ENCODE measurements at places on chromosomes 11 and 22. TPM values are rescaled to one million over a fixed set of nuclear protein-coding genes. Genes with fewer than 3 reads are reported as not detected.
A peak's percentile ranks its signal among the peaks of the same experiment; 100 is the strongest.

The TIRAP gene
- 9.6 TPM for polyA plus RNA-seq

- no peak for DNase-seq
Measured at GRCh38 chr11:114511538-114511937, 48.1 kb downstream of the NXPE1 start.

The HYLS1 gene
- polyA plus RNA-seq, result 3.7 TPM

DNA sequence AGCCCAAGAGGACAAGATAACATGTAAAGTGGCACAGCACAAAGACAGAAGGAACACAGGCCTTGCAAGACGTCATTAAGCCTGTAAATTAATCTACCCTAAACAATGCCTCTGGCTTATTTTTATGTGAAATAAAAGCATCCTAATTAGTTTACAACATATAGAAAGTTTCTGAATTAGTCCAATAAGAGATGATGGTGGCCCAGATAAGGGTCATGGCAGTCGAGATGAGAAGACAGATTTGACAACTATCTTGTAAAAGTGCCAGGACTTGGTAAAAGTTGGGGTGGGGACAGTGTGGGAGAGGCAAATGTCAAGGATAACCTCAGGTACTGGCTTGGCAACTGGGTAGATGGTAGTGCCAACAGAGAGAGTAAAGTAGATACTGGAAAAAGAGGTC is 13.6 kb downstream of the XRRA1 start:
- no peak for DNase-seq

The CCDC90B gene
- 24.3 TPM for polyA plus RNA-seq

The NLRX1 gene
- polyA plus RNA-seq, result 18.3 TPM

- no peak for DNase-seq
Measured at GRCh38 chr22:30884211-30885000, 84.2 kb downstream of the MORC2 start.

The COA4 gene
- 120 TPM for polyA plus RNA-seq

DNA sequence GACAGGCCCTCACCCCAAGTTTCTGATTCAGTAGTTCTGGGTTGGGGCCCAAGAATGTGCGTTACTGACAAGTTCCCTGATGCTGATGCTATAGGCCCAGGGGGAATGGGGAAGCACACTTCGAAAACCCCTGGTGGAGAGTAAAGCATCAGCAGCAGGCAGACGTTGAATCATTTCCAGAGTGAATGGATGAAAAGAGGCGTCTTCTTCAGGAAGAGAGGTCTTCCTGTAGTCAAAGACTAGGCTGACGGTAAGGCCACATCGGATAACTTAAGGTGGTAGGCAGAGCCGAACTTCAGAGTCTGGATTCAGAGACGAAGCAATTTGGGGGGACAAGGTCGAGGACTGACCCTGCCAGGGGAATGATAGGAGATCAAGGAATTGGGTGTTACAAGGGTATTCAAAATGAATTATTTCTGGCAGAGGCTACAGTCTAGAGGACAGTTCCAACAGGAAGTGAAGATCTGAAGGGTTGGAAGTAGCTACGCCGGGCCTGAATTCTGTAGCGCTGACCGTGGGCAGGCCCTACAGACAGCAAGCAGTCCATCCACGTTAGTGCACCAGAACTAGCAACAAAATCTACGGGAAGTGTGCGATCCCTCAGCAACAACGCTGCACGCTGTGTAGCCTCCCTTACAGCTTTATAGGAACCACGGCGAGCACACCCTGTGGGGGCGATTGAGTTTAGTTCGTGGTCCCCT is 862 bp upstream of the CENATAC start:
- peak; percentile 22 for DNase-seq

The DNAJB7 gene
- not detected for polyA plus RNA-seq

The PRR14L gene
- 10.9 TPM for polyA plus RNA-seq

GRCh38 chr11:123392431-123392830 is 37.6 kb upstream of the GRAMD1B start:
- no peak for DNase-seq

DNA sequence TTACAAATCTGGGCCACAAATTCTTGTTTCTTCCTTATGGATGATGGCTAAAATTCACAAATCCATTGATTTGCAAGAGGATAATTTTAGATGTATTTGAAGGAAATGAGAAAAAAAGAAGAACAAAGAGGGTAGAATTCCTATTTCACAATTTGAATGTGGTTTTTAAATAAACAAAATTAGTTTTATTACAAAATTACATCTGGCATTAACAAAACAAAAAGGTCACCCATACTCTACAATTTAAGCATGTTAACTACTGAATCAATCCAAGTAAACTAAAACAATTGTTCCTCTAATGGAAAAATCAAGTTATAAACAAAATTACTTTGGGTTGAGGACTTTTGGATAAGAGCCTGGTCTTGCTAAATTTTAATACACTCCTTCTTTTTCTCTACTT is 242.0 kb downstream of the METTL15 start:
- no peak for DNase-seq

The TMPRSS6 gene
- not detected for polyA plus RNA-seq

The ARHGAP8 gene
- polyA plus RNA-seq, result not detected

- no peak for DNase-seq
Measured at GRCh38 chr22:37741312-37741795, 44.5 kb downstream of the TRIOBP start.

- peak; percentile 9 for DNase-seq
Measured at GRCh38 chr11:44865866-44866272, 84.8 kb downstream of the TP53I11 start.

GRCh38 chr22:17769716-17770082 is 4.6 kb downstream of the BID start:
- no peak for DNase-seq

DNA sequence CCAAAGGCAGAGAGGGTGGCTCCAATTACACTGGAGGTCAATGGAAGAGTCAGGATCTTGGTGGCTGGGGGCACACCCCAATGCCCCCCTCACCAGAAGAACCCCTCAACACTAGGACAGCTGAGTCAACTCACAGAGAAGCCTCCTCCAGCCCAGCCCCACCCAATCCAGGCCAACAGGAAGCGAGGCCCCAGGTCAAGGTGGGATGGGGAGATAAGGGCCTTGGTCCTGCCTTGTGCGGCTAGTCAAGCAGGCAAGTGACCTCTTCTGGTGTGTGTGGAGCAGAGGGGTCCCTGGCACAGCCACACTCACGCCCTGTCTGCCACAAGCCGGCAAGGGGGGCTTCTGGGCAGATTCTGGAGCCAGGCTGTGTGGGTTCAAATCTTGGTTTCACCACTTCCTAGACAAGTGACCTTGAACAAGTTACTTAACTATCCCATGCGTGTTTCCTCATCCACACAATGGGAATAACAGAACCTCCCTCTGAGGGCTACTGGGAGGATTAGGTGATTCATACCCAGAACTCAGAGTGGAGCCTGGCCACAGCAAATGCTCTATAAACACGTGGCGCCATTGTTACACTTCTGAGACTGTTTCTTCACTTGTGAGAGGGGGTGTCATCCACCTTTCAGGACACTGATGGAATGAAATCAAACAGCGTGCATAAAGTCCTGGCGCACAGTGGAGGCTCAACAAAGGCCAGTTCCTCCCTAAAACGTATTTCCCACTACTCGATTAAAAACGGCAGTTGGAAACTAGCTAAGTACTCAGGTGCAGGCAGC is 3.2 kb downstream of the TTLL12 start:
- peak; percentile 72 for DNase-seq

GRCh38 chr22:47123006-47123826 is 360.8 kb downstream of the TBC1D22A start:
- DNase-seq, result no peak

The FAM180B gene
- not detected for polyA plus RNA-seq

The TPH1 gene
- polyA plus RNA-seq, result 0.07 TPM

- no peak for DNase-seq
Measured at GRCh38 chr11:73228268-73229134, 10.4 kb downstream of the P2RY2 start.

DNA sequence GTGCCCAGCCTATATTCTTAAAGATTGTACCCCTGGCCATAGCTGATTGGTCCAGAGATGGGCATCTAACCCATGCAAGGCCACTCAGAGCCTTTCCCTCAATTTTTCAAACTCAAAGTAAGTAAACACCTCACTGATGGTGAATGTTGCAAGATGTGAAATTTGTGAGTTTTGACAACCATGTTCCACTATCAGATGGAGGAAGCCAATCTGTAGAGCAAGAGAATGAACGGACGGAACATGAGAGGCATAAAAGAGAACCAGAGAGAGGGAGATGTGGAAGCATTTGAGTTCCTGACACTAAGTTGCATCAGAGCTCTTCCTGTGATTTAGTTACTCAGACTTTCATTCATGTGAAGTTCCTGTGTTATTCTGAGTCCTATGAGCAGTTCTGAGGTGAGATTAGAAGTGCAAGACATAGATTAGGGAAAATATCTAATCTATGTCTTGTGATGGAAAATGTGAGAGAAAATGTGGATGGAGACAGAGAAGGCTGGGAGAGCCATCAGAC is 73.3 kb downstream of the PRSS23 start:
- DNase-seq, result no peak

The HOATZ gene
- not detected for polyA plus RNA-seq

The C11orf42 gene
- not detected for polyA plus RNA-seq

DNA sequence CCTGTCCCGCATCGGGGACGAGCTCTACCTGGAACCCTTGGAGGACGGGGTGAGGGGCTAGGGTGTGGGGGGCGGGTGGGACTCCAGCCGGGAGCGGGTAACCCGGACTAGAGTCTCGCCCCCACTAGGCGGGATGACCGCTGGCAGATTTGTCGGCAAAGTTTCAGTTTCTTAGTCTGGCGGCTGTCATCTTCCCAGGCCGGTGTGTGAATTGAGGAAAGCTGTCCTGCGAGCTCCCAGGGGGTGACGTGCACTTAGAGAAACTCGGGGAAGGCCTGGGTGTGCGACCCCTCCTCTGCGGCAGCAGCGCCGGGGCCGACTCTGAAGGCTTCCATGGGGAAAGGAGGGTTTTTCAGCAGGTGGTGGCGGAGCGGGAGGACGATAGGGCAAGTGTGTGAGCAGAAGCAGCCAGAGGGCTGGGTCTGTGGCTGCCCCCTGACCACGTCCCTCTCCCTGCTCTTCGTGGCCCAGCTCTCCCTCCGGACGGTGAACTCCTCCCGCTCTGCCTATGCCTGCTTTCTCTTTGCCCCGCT is 463 bp downstream of the RAD9A start:
- no peak for DNase-seq

GRCh38 chr11:1336836-1337646 is 27.6 kb upstream of the TOLLIP start:
- DNase-seq, result no peak

DNA sequence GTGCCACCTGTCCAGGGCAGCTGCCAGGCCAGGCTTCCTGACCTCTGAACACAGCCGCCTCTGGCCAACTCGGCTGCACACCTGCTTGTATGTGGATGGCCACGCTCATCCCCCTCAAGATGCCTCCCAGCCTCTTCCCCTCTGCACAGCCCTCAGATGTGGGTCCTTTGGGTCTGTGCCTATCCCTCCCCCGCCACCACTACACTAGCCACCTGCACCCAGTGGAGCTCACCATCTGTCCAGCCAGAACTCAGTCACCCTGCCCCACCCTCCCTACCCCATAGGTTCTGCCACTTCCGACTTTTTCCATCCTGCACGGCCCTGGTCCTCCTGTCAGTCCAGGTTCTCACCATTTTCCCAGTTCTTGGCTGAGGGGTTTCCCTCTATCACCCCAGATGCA is 44.6 kb downstream of the PHF21B start:
- no peak for DNase-seq

DNA sequence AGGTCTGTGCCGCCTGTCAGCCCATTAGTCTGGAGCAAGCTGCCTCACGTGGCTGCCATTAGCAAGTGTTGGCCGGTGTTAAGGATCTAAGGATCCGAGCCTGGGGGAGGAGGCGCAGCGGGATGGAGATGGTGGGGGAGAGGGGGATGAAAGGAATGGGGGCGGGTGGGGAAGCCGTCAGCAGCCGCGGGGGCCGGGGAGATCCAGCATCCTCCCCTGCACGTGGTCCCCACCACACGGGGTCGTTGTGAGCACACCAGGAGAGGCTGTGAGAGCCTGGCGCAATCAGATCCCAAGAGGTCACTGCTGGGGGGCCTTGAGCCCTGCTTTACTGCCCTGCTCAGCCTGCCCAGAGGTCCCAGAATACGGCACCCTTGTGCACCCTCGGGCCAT is 7.3 kb downstream of the CABP7 start:
- DNase-seq, result peak; percentile 10

DNA sequence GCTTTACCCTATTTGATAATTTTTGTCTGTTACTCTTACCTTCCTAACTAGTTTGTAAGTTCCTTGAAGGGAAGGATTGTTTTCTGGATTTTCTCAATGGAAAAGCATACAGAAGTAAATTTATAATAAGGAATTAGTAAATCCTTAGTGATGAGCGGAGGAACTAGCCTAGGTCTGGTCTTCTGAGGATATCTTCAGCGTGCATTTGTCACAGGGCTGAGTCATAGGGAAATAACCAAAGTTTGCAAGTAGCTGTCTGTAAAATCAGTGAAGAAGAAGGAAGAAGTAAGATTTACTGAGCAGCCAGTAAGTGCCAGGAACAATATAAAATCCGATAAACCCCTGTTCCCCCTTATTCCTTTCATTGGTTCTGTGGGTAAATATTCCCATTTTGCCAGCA is 162.7 kb upstream of the SORL1-AS1 start:
- DNase-seq, result no peak

- DNase-seq, result no peak
Measured at GRCh38 chr22:36282328-36282831, 29.4 kb downstream of the APOL1 start.

GRCh38 chr11:62705413-62705812 is 1.8 kb downstream of the BSCL2 start:
- DNase-seq, result no peak

The UPK3A gene
- polyA plus RNA-seq, result not detected

GRCh38 chr11:96219981-96220623 is 122.9 kb downstream of the MAML2 start:
- DNase-seq, result peak; percentile 57

GRCh38 chr11:112996994-112997393 is 35.8 kb downstream of the NCAM1 start:
- DNase-seq, result no peak

- DNase-seq, result no peak
Measured at GRCh38 chr11:34327804-34328631, 29.8 kb downstream of the ABTB2 start.

DNA sequence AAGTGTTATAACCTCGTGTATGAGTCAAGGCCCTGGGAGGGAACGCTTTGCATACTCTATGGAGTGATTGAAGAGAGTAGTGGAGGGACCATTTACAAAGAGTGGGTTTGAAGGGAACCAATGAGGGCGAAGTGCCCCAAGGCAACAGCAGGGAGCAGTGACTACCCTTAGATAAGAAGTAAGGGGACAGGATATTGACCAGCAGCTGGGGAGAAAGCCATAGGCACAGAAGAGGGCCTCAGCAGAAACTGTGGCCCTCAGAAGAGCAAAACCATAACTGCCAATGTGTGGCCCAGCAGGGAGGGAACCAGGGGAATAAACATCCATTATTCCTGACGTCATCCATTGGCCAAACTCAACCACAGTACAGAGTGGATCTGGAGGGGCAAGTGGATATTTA is 24.7 kb downstream of the PARVA start:
- no peak for DNase-seq

GRCh38 chr11:112459001-112459400 is 198.3 kb upstream of the PLET1 start:
- peak; percentile 10 for DNase-seq

DNA sequence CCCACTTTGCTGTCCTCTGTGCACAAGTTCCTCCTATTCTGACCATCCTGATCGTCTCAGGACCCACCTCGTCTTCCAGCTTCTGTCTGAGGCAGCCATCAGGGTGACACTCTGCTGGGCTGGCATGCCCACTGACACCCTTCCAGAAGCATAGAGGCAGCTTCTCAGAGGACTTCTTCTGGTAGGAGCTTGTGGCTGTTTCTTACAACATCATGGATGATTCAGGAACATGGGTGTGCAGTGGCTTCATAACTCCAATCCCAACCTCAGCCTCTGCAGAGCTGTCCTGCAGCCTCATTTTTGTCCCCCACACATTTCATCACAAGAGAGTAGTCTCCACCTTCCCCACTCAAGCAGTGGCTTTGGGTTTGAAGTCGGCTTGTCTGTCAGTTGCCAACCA is 20.9 kb upstream of the CTR9 start:
- no peak for DNase-seq
